ENCODE measurements at places on chromosomes 4 and X.
A peak's percentile ranks its signal among the peaks of the same experiment; 100 is the strongest.

GRCh38 chr4:94636004-94636403 is 121.8 kb upstream of the BMPR1B start:
- DNase-seq: peak; percentile 53

DNA sequence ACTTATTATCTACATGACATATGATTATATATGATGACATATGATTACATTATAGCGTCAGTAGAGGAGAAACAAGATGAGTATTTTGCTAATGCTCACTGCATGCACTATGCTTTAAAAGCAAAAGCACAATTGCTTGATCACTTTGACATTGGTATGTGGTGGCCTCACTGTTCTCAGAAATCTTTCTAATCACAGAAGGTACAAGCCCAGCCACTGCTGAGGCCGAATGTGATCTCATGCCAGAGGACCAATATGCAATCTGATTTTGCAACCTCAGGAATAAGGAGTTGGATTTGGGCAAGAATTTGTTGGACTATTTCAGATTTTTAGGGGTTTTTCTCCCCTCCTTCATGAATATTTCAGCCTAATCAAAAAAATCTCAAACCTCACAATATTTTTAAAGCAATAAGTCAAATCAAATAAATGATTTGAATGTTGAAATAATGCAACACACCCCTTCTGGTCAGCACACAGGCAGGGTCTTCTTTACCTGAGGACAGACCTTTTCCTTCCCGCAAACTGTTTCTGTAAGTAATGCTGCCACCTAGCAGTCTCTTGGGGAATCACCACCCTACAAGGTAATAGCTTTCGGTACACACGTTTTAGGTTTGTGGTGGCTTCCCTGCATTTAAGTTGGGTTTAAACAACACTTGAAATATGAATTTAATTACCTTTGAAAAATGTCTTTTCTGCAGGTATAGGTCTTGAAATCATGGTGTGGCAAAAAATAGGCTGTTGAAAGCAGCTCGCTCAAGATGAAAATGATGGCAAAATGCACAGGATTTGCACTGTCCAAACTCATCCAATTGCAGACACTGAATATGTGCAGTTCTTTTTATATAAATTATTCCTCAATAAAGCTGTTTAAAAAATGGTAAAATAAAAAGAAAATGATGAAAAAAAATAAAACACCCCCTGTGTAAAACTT is 4.8 kb upstream of the CXCL13 start:
- DNase-seq: peak; percentile 31

DNA sequence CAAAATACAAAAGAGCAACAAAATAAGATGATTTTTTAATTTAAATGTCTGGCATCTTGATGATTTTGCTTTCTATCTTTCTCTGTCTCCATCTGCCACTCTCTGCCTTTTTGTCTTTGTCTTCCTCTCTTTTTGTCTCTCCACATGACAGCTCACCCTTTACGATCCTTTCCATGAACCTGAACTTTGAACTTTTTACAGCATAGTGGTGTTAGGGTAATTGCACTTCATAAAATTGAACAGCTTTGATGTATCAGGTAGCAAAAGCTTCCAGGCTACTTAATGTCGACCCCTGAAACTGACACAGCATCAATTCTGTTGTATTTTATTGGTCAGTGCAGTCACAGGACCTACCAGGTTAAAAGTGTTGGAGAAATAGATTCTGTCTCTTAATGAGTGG is 1517.0 kb downstream of the ADGRL3 start:
- DNase-seq: no peak

GRCh38 chr4:159024266-159024665 is 78.6 kb upstream of the RAPGEF2 start:
- DNase-seq: no peak

GRCh38 chr4:187166886-187167512 is 443.3 kb upstream of the FAT1 start:
- no peak for DNase-seq

- no peak for DNase-seq
These were observed 38.0 kb downstream of the RADX start for GRCh38 chrX:106649523-106650428.

GRCh38 chr4:34181891-34182290 is 2062.4 kb downstream of the ARAP2 start:
- DNase-seq: peak; percentile 59

DNA sequence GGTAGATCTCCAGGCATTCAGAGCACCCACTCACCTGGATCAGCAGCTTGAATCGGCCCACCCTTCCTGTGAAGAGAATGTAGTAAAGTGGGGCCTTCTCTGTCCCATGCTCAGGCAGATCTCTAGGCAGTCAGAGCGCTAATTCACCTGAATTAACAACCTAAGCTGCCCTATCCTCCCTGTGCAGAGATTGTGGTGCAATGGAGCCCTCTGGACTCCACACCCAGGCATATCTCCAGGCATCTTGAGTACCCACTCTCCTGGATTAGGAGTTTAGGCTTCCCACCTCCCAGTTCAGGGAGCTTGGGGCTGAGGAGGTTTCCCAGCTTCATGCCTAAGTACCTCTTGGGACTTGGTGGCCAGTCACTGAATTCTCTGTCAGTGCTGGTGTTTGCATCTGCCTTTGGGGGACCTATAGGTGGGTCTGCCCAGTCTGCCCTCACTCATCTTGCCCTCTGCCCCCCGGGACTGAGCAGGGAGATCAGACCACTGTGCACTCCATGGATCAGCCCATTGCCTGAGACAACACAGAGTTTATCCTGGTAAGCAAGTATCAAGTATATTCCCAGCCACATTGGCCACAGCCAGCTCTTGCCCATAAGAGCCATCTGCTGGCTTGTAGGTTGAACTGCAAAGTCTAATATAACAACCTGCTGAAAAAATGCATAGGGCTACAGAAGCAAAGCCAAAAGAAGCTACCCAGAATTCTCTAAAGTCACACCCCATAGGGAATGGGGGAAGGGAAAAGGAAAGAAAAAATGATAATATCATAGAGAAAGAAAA is 372.9 kb downstream of the KLHL13 start:
- DNase-seq: no peak

DNA sequence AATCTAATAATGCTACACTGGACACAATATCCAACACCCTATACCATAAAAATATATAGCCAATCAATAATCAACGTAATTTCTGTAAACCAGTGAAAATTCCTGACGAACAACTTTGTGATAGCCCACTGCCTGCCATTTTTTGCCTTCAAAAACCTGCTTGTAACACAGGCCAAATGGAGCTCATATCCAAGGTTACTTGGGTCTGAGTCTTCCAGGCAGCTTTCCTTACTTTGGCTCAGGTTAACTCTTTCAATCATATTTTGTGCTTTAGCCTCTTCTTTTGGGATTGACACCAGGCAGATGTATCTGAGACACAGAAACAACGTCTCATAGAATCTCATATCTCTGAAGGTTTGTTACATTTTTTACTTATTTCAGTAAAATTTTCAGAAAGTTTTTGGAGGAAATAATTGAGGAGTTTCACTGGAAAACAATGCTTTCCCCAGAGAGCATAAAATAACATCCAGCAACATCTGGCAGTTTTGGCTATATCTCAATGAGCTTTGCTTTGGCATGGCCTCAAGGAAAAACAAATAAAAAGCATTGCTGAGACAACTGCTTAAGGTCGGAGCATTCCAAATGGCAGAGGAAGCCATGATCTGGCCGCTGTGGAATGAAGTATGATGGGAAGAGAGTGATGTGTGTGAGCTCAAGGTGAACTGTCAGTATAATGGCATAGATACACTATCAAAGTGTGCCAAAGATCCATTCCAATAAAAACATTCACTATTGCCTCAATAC is 162.9 kb upstream of the SPIN4 start:
- peak; percentile 83 for DNase-seq

DNA sequence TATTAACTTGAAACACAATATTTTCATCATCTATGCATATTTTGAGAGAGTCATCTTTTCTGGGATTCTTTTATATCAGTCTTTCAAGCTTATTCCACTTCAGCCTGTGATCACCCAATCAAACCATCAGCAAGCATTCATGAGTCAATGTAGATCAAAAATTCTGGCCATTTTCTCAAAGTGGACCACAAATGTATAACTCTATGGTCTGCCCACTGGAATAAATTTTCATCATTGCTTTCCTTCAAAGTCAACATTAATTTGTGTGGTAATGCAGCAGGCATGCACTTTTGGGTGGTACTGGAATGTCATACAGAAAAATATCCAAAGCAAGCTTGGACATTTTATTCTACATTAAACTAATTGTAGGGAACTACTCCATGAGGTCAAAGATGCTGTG is 1013.0 kb downstream of the STIM2 start:
- DNase-seq: peak; percentile 10

- DNase-seq: no peak
These were observed 72.6 kb downstream of the INPP4B start for GRCh38 chr4:142773505-142773904.

GRCh38 chr4:85883180-85883579 is 408.2 kb downstream of the ARHGAP24 start:
- no peak for DNase-seq

- DNase-seq: no peak
These were observed 90.0 kb downstream of the MAOA start for GRCh38 chrX:43745938-43746721.

DNA sequence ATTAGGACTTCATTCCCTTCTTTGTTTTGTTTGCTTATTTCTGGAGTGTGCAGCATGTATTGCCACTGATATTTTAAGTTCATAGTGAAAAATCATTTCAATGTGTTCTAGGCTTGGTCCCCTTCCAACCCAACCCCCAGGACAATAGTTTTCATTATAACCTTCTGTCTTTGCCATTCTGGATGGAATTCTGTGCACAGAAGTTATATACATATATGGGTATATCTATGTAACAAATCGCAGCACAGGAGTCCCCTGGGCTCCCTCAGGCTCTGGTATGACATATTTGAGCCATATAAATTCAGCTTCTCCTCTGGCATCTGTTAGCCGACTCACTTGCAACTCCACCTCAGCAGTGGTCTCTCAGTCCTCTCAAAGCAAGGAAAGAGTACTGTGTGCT is at the start of gene TNMD:
TSS of gene TNMD (plus strand) at position 326 of the 400 bp plus-strand sequence. CDS start 83 bp downstream, outside the sequence.
- no peak for DNase-seq

- no peak for DNase-seq
These were observed 22.7 kb downstream of the RASGEF1B start for GRCh38 chr4:81449015-81449414.

DNA sequence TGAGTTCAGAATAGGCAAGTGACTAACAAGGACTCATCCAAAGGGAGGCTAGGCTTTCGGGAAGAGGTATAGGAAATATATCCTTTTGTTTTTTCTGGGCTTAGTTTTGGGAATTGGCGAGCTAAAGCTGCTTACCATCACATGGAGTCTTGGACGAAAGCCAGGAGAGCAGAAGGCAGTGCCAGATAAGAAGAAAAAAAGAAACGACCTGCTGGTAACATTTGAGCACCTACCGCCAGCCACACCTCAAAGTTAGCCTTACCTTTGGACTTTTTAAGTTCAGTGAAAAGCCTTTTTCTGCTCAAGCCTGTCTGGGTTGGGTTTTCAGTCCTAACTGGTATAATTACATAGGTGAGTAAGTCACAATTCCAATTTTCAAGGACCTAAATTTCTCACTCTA is 85.1 kb upstream of the LCORL start:
- no peak for DNase-seq

GRCh38 chr4:145709336-145709735 is 29.4 kb downstream of the C4orf51 start:
- no peak for DNase-seq

DNA sequence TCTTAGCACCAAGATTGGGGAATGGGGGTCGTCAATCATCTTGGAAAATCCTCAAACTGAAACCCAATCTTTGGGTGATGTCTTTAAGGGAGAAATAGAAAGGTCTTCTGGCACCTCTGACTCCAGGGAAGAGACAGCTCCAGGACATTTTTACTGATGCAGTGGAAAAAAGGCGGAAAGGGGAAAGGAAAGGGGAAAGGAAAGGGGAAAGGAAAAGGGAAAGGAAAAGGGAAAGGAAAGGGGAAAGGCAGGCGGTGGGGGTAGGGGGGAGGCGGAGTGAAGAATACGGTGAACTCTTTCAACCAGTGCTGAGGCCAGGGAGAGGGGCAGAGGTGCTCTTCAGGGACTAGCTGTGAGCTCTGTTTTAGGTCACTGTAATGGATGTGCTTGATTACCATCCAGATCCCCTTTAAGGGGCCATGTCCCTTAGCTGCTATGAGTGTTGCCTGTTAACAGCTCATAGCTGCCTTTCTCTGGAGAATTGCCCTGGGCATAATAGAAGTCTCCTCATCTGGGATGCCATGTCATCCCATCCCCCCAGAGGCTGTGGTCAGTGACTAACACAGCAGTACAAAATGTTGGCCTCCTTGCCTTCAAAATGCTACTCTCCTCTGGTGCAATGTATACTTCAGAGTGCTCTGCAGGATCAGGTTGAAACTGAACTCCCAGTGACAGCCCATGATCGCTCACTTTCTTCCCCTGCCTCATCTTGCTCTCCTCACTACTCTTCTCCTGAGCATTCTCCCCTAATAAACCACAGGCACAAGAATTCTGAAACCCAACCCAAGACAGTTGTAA is 92.4 kb upstream of the AP1S2 start:
- peak; percentile 90 for DNase-seq

GRCh38 chrX:30151964-30152363 is 63.4 kb upstream of the MAGEB2 start:
- no peak for DNase-seq
